ENCODE measurements at places on chromosomes 1 and 21.

DNA sequence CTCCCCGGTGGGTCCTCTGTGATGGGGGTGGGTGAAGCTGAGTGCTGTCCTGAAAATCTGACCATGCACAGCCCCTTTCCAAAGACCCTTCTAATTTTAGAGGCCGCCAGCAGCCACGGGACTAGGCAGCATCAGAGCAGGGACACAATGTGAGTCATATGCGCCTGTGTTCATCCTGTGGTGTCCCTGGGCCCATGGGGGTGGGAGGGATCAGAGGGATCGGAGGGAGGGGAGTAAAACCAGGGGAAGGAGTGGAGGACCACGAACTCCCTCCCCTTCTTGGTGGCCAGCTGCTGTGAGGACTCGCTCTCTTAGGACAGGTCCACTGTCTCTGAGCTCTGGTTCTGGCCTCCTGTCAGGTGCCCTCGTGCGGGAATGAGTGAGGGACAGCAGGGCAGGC, 61.5 kb downstream of the ADARB1 start:
- DNase-seq, result no peak

- no peak for DNase-seq
Observed at GRCh38 chr21:44344541-44345183, 5.5 kb upstream of the CFAP410 start.

GRCh38 chr1:67741121-67741520, 56.1 kb downstream of the GADD45A start:
- DNase-seq, result no peak

- no peak for DNase-seq
Observed at GRCh38 chr1:35222322-35223083, 29.6 kb upstream of the SFPQ start.

DNA sequence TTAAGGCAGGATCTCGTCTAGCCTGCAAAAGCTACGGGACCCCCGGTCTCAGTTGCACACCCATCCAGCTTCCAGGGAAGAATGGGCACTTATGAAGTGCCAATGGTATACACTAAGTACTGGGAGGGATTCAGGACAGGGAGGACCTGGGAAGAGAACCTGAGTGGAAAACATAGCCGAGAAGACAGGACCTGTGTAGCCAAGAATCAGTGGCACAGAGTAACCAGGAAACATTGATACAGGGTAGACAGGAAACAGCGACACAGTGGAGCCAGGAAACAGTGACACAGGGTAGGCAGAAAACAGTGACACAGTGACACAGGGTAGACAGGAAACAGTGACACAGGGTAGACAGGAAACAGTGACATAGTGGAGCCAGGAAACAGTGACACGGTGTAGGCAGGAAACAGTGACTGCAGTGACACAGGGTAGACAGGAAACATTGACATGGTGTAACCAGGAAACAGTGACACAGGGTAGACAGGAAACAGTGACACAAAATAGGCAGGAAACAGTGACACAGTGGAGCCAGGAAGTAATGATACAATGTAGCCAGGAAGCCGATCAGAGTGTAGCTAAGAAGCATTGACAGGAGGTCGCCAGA, 138.0 kb upstream of the ARHGEF16 start:
- DNase-seq, result no peak

DNA sequence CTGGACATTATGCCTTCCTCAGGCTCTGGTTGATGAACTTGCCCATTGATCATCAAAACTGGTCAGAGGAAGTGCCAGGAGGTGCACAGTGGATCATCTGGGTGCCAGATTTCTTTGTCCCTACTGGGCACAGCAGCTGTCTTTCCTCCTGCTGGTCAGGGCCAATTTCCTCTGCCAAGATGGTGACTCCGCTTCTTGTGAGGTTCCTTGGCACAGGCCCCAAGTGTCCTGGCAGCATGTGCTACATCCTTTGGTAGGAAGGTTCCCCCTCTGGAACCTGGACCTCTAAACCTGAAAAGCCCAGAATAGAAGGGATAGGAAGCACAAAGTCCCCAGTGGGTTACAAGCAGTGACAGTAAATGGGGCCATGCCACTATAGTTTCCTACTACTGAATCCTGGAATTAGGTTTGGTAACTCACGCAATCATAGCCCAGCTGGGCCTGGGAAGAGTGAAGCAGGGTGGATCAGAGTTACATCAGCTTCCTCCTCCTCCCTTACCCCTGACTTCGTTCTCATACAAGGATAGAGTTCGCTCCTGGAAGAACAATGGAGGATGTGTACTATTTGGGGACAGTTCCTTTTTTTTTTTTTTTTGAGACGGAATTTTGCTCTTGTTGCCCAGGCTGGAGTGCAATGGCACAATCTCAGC, 147.1 kb downstream of the CNIH3 start:
- no peak for DNase-seq

GRCh38 chr1:17643861-17644703, 104.6 kb downstream of the ARHGEF10L start:
- no peak for DNase-seq

- no peak for DNase-seq
Observed at GRCh38 chr1:6800745-6801144, 15.5 kb downstream of the CAMTA1 start.

- no peak for DNase-seq
Observed at GRCh38 chr1:61875198-61875597, 132.9 kb downstream of the PATJ start.

DNA sequence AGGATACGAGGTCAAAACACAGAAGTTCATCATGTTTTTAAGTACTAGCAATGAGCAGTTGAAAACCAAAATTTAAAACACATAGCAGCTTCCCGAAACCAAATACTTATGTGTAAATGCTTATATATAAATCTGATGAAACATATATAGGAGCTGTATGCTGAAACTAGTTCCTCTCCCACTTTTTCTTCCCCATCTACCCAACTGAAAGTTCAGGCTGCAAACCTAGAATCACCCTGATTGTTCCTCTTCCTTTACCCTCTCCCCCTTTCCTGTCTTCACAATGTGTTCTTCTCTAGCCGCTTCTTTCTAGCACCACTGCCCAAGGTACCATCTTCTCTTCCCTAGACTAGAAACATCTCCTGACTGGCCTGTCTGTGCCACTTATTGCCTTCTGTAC, 90.6 kb downstream of the ST3GAL3 start:
- DNase-seq, result no peak

- DNase-seq, result no peak
Observed at GRCh38 chr1:2999571-2999970, 21.7 kb upstream of the ACTRT2 start.

Measured in pancreas (tissue), 10 donors.